ENCODE measurements at places on chromosomes 3 and 15. TPM values are rescaled to one million over a fixed set of nuclear protein-coding genes. Genes with fewer than 3 reads are reported as not detected.
A peak's percentile ranks its signal among the peaks of the same experiment; 100 is the strongest.

Gene CHRFAM7A
- 0.55 TPM for total RNA-seq

Gene KLF15
- not detected for total RNA-seq

Gene A4GNT
- not detected for total RNA-seq

Gene SLC2A2
- total RNA-seq: not detected

Gene NEO1
- total RNA-seq: 7.6 TPM

Gene PCOLCE2
- total RNA-seq: 0.38 TPM

Gene RFT1
- 26.4 TPM for total RNA-seq

Gene LARP6
- not detected for total RNA-seq

DNA sequence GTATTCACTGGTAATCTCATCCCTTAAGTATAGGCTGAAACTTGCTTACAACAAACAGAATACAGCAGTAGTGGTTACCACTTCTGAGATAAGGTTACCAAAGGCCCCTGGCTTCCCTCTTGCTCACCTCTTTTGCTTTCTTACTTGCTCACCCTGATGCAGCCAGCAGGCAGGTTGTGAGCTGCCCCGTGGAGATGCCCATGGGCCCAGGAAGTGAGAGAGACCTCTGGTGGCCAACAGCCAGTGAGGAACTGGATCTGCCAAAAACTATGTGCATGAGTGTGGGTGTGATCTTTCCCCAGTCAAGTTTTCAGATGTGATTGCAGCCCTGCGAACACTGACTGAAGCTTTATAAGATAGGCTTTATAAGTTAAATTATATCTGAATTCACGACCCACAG lies 48.7 kb downstream of the NMNAT3 start:
- peaks cover 1% of the 10 kb centered on the region for H3K4me1 ChIP-seq
- no peaks in the 10 kb centered on the region for H3K36me3 ChIP-seq
- peak; percentile 27 for DNase-seq
- H3K27ac ChIP-seq: no peak overlapping the region
- no peaks in the 10 kb centered on the region for H3K27me3 ChIP-seq
- H3K4me3 ChIP-seq: no peak overlapping the region

DNA sequence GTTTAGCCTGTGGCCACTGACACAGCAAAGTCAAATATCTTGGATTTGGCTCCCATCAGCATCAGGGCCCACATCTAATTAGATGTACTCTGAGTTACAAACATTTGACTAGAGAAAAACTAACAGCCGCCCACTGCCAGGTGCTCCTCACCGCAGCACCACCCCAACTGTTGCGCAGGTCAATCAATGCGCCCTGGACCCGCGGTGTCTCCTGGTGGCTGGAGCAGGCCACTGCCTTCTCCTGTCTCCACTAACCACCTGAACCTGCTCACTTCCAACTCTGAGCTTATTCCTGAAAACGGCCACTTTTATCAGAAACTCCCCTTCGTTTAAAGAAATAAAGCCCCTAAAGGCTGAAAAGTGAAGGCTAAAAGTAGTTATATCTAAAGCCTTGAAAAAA lies 4.3 kb downstream of the RIOX2 start:
- peaks cover 83% of the 10 kb centered on the region for H3K4me1 ChIP-seq
- H3K4me3 ChIP-seq: no peak overlapping the region
- peaks cover 45% of the 10 kb centered on the region for H3K36me3 ChIP-seq

DNA sequence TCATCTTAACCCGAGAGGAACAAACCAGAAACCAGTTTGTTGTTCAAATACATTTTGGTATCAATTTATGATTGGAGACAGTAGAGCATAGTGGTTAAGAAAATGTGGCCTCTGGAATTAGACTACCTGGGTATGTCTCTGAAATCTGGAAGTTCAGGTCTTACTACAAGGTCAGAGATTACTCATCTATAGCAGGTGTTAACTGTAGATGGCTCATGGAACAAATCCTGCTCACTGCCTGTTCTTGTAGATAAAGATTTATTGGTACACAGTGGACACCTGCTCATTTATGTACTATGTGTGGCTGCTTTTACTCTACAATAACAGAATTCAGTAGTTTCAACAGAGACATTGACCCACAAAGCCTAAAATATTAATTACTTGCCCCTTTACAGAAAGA lies 413.3 kb downstream of the CNTN6 start:
- no peak for DNase-seq
- H3K36me3 ChIP-seq: no peaks in the 10 kb centered on the region
- H3K27ac ChIP-seq: no peak overlapping the region
- H3K27me3 ChIP-seq: no peaks in the 10 kb centered on the region

- DNase-seq: no peak
- H3K36me3 ChIP-seq: no peaks in the 10 kb centered on the region
- peaks cover 16% of the 10 kb centered on the region for H3K27me3 ChIP-seq
- H3K27ac ChIP-seq: no peak overlapping the region
Observed at GRCh38 chr3:159783780-159784742, 204.6 kb upstream of the IL12A start.

- H3K4me3 ChIP-seq: no peak overlapping the region
- DNase-seq: no peak
- H3K27me3 ChIP-seq: peaks cover 8% of the 10 kb centered on the region
- H3K27ac ChIP-seq: no peak overlapping the region
Observed at GRCh38 chr15:62672268-62672667, 370.3 kb upstream of the TPM1 start.

DNA sequence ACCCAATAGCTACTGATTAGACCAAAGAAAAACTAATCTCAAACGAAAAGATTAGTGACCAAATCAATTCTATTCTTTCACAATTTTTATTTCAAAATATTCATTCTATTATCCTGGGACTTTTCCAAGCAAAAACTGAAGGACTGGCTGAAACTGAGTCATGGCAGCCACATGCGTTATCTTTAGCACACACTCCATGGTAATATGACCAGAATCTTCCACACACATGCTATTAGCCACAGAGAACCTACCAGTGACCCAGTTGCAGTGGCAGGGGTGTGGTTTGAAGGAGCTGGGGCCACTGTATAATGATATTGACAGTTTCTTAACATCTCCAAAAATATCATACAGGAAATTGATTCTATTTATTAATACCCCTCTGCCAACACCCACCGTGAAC lies 154.8 kb upstream of the ABI3BP start:
- no peaks in the 10 kb centered on the region for H3K4me1 ChIP-seq
- no peaks in the 10 kb centered on the region for H3K36me3 ChIP-seq
- H3K27ac ChIP-seq: no peak overlapping the region
- H3K27me3 ChIP-seq: peaks cover 12% of the 10 kb centered on the region

DNA sequence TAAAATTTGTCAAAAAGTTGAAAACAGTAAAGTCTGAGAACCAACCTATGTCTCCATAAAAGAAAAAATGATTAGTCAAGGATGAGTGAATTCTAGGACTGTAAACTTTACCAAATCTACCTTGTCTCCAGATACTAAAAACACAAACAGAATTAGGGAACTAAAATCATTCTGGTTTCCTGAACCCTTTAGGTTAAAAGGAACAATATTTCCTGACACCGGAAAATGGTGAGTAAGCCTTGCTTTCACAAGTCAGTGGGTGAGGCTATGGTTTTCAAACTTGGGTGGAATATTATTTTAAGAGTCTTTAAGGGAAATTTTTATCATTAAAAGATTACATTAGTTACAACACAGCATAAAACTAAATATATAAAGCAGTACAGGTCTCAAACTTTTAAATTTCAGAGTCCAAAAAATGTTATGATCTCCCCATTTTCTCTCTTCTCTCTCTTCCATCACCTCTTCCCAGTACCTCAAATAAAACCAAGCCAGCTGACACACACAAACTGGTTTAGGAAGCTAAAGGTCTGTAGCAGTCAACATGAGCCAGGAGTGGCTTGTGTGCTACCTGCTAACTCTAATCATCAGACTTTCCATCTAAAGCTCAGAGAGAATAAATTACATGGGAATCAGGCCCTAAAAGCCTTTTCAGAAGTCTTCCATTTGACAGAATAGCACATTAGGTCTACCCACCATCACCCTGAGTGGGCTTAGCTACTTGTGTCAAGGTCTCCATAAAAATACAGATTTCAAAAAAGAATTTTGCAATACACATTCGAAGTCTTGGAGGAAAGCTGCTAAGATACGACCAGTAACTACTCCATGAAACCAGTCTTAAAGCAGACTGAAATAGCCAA lies 2.2 kb downstream of the SLC12A6 start:
- H3K27me3 ChIP-seq: no peaks in the 10 kb centered on the region
- peak overlapping the region; percentile 95 for H3K27ac ChIP-seq
- DNase-seq: no peak
- H3K4me1 ChIP-seq: peaks cover 68% of the 10 kb centered on the region

- H3K36me3 ChIP-seq: no peaks in the 10 kb centered on the region
- H3K27ac ChIP-seq: no peak overlapping the region
- H3K4me3 ChIP-seq: no peak overlapping the region
- DNase-seq: no peak
- peaks cover 2% of the 10 kb centered on the region for H3K4me1 ChIP-seq
Observed at GRCh38 chr3:114406286-114406685, 112.5 kb downstream of the TIGIT start.

- peaks cover 7% of the 10 kb centered on the region for H3K4me1 ChIP-seq
- peak overlapping the region; percentile 22 for H3K4me3 ChIP-seq
- no peak for DNase-seq
- H3K36me3 ChIP-seq: peaks cover 3% of the 10 kb centered on the region
Observed at GRCh38 chr15:58369261-58369701, 62.5 kb upstream of the LIPC start.

- peak overlapping the region; percentile 97 for H3K27ac ChIP-seq
- peak; percentile 89 for DNase-seq
- H3K27me3 ChIP-seq: no peaks in the 10 kb centered on the region
Observed at GRCh38 chr3:50572158-50572557, 2.8 kb downstream of the HEMK1 start.

- H3K27ac ChIP-seq: no peak overlapping the region
- no peak overlapping the region for H3K4me3 ChIP-seq
- no peak for DNase-seq
- no peaks in the 10 kb centered on the region for H3K4me1 ChIP-seq
- no peaks in the 10 kb centered on the region for H3K36me3 ChIP-seq
- no peaks in the 10 kb centered on the region for H3K27me3 ChIP-seq
Observed at GRCh38 chr15:77499087-77499760, 78.5 kb downstream of the HMG20A start.

GRCh38 chr3:173463250-173463649 lies 65.7 kb downstream of the NLGN1 start:
- no peaks in the 10 kb centered on the region for H3K4me1 ChIP-seq
- no peak for DNase-seq
- H3K36me3 ChIP-seq: no peaks in the 10 kb centered on the region
- no peak overlapping the region for H3K4me3 ChIP-seq
- H3K27ac ChIP-seq: no peak overlapping the region

DNA sequence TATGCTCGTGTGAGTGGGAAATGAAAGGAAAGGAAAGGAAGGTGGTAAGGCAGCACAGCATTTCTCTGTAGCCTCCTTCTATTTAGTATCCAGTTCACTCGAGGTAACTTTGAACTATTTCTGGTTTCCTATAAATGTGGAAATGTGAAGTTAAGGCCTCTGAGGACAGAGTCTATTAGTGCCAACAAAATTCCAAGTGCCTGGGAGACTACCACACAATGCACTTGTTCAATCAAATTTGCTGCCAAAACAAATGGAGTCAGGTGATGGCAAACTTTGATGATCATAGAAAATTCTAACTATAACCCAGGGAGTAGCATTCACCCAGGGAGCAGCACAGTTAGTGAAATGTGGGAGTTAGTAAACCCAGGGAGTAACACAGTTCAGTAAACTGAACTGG lies 155.1 kb downstream of the ALCAM start:
- no peaks in the 10 kb centered on the region for H3K27me3 ChIP-seq
- no peak for DNase-seq
- no peak overlapping the region for H3K27ac ChIP-seq
- no peak overlapping the region for H3K4me3 ChIP-seq
- H3K36me3 ChIP-seq: peaks cover 3% of the 10 kb centered on the region

- no peak overlapping the region for H3K4me3 ChIP-seq
- no peak overlapping the region for H3K27ac ChIP-seq
- no peaks in the 10 kb centered on the region for H3K4me1 ChIP-seq
- H3K27me3 ChIP-seq: no peaks in the 10 kb centered on the region
- no peaks in the 10 kb centered on the region for H3K36me3 ChIP-seq
Observed at GRCh38 chr3:174308736-174309135, 550.4 kb upstream of the NAALADL2 start.

DNA sequence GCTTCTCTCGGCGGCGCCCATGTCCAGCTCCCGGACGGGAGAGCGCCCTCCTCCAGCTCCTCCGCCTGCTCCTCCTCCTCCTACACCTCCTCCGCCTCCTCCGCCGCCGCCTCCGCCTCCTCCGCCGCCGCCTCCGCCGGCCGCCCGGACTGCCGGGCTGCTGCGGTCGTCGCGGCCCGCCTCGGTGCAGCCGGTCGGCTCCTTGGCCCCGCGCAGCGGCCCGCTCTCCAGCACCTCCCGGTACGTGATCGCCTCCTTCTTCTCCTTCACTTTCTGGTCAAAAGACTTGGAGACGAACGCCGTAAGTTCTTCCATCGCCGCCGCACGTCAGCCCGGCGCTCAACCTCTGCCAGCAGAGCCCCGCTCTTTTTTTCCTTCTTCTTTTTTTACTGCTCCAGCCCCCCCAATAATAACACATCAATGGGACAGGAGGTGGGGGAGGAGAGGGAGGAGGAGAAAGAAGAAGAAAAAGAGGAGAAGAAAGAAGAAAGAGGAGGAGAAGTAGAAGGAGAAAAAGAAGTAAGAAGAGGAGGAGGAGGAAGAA lies 438 bp downstream of the SHOX2 start:
- peak overlapping the region; percentile 74 for H3K4me3 ChIP-seq
- peaks cover 60% of the 10 kb centered on the region for H3K4me1 ChIP-seq
- H3K27ac ChIP-seq: no peak overlapping the region
- H3K27me3 ChIP-seq: peaks cover 75% of the 10 kb centered on the region

DNA sequence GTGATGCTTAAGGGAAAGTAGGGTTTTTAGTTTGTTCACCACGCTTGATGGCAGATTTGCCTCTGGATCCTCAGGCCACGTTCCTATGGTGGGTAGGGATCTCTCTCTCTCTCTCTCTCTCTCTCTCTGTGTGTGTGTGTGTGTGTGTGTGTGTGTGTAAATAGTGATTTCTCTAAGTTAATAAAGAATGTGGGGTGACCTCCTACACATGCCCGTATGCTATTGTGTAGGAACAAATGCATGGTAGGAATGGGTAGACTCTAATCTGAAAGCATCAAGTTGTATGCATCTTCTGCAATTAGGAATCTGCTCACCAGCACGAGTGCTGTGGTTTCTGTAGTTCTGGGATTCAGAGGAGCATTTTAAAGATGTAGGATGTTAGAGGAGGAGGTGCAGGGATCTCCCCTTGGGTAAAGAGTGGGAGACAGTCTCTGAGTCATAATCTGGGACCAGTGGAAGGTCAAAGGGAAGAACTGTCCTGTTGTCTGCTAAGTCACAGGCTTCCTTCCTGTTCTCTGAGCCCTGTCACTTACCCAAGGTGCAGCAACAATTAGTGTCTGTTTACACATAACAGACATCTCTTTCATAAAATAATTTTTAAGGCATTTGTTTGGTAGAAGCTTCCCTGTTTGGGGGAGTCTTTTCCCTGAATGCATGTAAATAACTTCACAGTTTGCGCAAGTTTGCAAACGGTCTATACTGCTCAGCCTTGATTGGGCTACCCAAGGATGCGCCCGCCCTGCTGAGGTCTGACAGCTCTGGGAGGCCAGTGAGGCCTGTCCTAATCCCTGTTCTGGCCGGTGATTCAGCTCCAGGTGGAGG lies 139.8 kb downstream of the IGF1R start:
- no peaks in the 10 kb centered on the region for H3K36me3 ChIP-seq
- DNase-seq: no peak
- H3K4me3 ChIP-seq: no peak overlapping the region
